Activated CD8-positive, alpha-beta memory T cell treated with anti-CD3 and anti-CD28 coated beads, Interleukin-2, amount 50 U/mL, for 48 hours (primary cell): ENCODE measurements at places on chromosomes 5 and 9.

DNA sequence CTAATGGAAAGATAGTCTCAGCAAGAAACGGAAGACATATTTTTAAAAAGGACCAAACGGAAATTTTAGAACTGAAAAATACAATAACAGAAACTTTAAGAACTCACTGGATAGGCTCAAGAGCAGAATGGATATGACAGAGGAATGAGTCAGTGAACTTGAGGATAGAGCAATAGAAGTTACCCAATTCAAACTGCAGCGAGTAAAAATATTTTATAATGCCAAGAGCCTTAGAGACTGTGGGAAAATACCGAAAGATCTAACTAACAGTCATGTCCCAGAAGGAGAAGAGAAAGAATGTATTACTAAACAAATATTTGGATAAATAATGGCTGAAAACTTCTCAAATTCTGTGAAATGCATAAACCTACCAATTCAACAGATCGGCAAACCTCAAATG lies 40.8 kb downstream of the ADAMTS2 start:
- no peak for DNase-seq

GRCh38 chr9:23341346-23341745 lies 484.7 kb downstream of the ELAVL2 start:
- DNase-seq: no peak

DNA sequence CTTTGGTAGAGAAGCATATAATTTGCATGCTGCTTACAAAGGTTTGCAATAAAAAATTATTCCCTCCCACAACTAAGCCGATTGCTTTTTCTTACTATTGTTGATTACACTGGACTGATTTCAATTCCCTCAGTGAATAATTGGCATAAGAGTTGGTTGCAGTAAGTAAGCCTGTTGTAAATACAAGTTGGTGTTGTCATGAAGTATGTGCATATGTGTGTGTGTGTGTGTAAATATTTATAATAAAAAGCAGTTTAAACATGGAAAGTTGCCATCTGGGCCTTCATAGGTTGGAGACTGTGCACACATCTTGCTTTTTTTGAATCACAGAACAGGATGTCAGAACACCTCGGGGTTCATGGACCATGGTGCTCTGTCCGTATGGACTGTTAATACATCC lies 131.2 kb downstream of the ATP10B start:
- no peak for DNase-seq

- DNase-seq: no peak
Measured at GRCh38 chr5:43540746-43541145, 16.1 kb downstream of the PAIP1 start.

GRCh38 chr5:15601274-15601673 lies 101.3 kb downstream of the FBXL7 start:
- no peak for DNase-seq

DNA sequence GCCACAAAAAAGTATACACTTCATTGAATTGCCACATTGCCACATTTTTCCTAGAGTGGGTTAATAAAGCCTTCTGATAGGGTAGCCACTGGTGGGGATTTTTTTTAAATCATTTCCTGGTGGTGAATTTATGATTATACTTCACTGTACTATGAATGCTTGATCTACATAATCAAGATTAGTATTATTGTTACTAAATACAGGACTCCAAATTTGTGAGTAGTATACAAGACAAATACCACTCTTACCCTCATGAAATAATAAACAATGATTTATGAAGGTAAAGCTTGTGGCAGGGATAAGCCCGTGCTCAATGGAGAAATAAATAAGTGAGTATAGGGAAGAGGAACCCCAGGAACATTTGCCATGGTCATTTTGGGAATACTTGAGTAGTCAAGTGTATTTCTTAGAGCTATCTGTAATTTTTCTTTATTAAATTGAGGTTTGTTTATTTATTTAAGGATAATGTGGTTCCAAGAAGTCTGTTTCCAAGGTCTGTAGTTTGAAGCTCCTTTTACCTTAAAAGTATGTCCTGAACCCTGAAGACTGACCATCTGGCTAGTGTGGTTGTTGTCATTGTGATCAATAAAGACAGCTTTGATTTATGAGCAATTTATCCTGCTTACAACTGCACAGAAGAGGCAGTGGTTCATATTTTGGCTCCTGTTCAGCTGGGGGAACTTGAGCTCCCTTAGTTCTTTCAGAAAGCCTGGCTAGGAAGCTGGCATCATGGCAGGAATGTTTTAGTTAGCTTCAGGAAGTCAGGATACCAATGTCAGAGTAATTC lies 118.6 kb downstream of the ZSWIM6 start:
- DNase-seq: no peak

DNA sequence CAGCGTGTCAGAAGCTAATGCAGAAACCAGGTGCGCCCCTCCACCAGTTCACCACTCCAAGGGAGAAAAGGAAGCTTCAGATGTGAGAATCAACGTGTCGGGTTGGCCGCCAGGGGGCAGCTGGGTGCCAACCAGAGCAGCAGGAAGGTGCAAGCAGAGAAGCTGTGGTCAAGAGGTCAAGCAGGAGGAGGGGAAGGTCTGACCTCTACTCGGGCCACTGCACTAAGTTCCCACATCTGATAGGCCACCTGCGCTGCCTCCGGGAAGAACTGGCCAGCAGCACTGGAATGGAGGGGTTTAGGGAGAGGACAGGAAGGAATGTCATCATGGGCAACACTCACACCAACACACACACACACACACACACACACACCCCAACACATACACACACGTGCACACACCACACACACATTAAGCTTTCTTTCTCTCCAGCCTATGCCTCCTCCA lies 31.4 kb downstream of the ANXA6 start:
- peak; percentile 81 for DNase-seq

DNA sequence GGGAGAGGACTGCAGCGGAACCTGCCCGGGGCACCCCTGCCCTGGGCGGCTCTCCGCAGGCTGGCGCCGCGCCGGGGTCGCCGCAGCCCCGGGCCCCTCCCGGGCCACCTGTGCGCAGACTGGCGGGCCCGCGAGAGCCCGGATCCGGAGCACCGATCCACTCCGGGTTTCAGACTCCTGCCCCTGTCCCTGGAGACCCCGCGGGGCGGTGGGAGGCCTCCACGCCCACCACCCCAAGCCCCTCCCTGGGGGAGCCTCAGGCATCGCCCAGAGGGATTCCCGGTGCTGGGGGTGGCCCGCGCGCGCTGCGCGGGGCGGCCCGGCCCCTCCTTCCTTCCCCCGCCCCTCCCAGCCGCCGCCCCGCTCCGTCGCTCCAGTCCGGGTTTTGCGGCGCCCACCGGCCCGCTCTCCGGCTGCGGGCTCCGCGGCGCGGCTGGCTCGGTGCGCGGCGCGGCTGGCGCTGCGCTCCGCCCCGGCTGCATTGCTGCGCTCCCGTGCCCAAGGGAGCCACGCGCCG lies at the start of gene UNC5A:
Gene UNC5A, plus strand, starts transcription at position 479 of the 517 bp plus-strand sequence. CDS start 192 bp downstream, outside the sequence.
- DNase-seq: peak; percentile 83

DNA sequence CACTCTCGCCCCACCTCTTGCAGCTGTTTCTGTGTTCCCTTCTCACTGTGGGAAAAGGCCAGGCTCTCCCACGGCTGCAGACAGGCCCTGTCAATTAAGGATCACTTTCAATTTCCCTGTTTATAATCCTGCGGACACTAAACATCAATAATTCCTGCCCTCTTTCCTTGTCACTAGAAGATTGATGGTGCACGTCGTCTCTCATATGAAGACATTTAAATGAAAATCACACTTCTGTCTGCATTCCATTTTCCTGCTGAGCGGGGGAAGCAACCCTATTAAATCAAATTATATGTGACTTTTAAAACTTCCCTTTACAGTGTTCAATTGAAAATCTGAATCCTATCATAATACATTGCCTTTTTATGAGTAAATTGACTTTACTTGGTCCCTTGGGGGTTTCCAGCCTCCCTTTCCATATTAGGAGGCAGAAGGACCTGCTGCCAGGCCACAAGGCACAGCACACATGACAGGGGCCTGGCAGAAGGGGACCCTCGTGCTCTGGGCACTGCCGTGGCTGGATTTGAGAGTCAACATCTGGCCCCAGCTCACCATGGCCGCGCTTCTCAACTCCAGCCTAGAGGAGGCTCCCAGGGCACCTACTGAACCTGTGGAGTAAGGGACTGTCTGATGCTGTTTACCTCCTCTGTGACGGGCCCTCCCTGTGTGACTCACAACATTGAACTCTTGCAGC lies 311.0 kb upstream of the IRX4 start:
- no peak for DNase-seq

DNA sequence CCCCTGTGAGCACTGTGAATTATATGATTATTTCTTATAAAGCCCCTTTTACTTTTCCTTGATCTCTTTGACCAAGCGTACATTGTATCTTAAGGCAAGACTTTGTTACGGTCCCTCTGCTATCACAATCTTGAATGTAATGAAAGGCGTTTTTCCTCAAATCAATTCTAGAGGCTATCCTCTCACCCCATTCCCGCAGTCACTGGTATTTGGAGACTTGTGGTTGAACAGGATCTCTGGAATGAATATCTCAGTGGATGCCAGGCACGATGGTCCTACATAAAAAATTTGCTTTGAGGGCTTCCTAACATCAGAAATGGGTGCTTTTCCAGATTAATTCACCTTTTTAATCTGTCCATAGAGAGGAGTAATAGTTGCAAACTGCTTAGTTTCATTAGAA lies 151.4 kb upstream of the PAPPA start:
- no peak for DNase-seq

GRCh38 chr5:132375957-132376356 lies 6.4 kb downstream of the SLC22A5 start:
- no peak for DNase-seq

- no peak for DNase-seq
Measured at GRCh38 chr5:154603953-154604679, 126.1 kb upstream of the HAND1 start.

GRCh38 chr5:67245259-67245846 lies 48.8 kb upstream of the CD180 start:
- DNase-seq: no peak

DNA sequence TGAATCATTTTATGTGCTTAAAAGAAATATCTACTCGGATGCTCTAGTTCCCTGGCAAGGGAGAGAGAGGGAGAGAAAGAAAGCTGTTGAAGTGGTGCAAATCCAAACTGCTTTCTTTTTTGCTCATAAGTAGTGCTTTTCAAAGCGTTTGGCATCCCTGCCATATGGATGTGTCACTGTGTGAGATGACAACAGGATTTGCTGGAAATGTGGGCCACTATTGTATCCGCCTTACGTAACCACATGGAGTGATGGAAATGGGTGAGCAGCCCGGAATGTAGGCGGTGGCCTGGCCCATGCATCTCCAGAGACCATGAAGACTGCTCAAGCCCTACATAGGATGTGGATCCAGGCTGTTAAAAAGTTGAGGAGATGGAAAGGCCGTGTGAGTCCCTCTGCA lies 30.8 kb downstream of the TJP2 start:
- no peak for DNase-seq

GRCh38 chr9:134571946-134572917 lies 69.4 kb upstream of the COL5A1 start:
- peak; percentile 49 for DNase-seq

GRCh38 chr9:15421532-15421931 lies 1.1 kb upstream of the SNAPC3 start:
- no peak for DNase-seq

GRCh38 chr9:114499528-114499927 lies 5.7 kb downstream of the WHRN start:
- DNase-seq: no peak

DNA sequence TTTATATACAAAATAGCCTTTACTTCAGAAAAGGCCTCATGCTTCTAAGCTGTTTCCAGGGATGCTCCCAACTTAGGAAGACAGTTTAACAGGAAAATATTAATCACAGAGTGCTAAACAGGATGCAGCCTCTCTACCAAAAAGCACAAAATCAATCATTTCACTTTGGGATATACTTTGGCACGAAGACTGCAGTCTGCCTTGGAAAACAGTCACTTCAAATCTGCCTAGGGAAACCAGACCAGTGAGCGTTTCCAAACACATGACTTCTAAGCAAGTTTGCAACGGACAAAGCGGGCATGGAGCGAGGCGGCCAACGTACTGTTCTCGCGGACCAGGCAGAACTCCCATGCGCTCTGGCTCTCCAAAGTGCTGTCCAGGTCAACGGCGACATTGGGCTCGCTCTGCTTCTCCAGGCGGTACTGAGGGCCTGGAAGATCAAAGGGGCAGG lies 201.0 kb downstream of the MAPKAP1 start:
- DNase-seq: no peak

- DNase-seq: no peak
Measured at GRCh38 chr5:100731768-100732167, 171.3 kb downstream of the ST8SIA4 start.

- DNase-seq: no peak
Measured at GRCh38 chr9:77585335-77585786, 62.8 kb downstream of the GNA14 start.

DNA sequence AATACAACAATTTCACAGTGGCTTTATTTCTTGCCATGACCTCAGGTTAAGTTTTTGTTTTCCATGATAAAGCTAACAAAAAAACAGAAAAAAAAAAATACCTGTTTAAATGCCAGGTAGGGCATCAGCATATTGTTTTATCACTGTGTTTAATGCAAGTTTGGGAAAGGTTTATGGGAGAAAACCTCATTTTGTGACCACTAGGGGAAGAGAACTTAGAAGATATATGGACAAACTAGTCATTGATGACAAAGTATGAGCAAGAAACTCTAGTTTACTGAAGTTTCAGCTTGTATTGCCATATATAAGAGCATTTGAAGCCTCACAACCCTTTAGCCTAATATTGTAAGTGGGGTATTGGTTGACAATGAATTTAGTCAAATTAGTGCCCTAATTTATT lies 1431.4 kb upstream of the CDH18 start:
- no peak for DNase-seq

GRCh38 chr5:161676103-161676502 lies 9.4 kb upstream of the GABRA6 start:
- no peak for DNase-seq
